ENCODE measurements at places on chromosomes 6 and 20. TPM values are rescaled to one million over a fixed set of nuclear protein-coding genes. Genes with fewer than 3 reads are reported as not detected.

GRCh38 chr6:49528571-49528970, 21.9 kb upstream of the C6orf141 start:
- DNase-seq: no peak
- H3K27ac ChIP-seq: no peak overlapping the region
- H3K27me3 ChIP-seq: peaks cover 6% of the 10 kb centered on the region
- no peaks in the 10 kb centered on the region for H3K36me3 ChIP-seq
- H3K4me3 ChIP-seq: no peak overlapping the region

DNA sequence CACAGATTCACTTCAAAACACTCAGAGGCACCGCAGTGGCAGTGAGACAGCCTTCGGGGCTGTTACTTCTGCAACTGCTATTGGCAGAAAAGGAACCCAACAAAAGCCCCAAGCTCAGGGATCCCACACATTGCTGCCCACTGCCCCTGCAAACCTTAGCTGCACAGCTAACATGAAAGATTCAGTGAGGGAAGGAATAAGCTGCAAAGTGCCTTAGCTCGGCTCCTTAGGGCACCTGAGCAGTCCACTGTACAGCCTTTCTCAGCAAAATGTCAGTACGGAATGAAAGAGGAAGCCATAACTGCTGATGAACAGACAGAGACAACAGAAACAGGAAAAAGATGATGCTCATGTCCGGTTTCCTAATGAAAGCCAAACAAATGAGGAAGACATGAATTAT, 179.7 kb upstream of the SHLD1 start:
- peaks cover 35% of the 10 kb centered on the region for H3K4me1 ChIP-seq
- peak overlapping the region; percentile 83 for H3K27ac ChIP-seq
- peak overlapping the region; percentile 53 for H3K4me3 ChIP-seq
- no peak for DNase-seq
- no peaks in the 10 kb centered on the region for H3K27me3 ChIP-seq

GRCh38 chr6:52340603-52340880, 21.4 kb upstream of the PAQR8 start:
- no peaks in the 10 kb centered on the region for H3K27me3 ChIP-seq
- no peak for DNase-seq
- H3K36me3 ChIP-seq: no peaks in the 10 kb centered on the region
- no peak overlapping the region for H3K27ac ChIP-seq
- peaks cover 35% of the 10 kb centered on the region for H3K4me1 ChIP-seq
- no peak overlapping the region for H3K4me3 ChIP-seq

Gene HLA-DQB2
- total RNA-seq: 1.3 TPM

- no peak for DNase-seq
- no peak overlapping the region for H3K4me3 ChIP-seq
- H3K27ac ChIP-seq: no peak overlapping the region
- H3K36me3 ChIP-seq: no peaks in the 10 kb centered on the region
Observed at GRCh38 chr6:120608826-120609225, 725.5 kb downstream of the TBC1D32 start.

Gene MYCT1
- not detected for total RNA-seq
